ENCODE measurements at places on chromosomes 2 and 18. TPM values are rescaled to one million over a fixed set of nuclear protein-coding genes. Genes with fewer than 3 reads are reported as not detected.
A peak's percentile ranks its signal among the peaks of the same experiment; 100 is the strongest.

INHA gene
- 0.14 TPM for total RNA-seq

SERPINB5 gene
- not detected for total RNA-seq

GRCh38 chr2:1301056-1301455, 112.2 kb upstream of the TPO start:
- H3K4me3 ChIP-seq: no peak overlapping the region
- DNase-seq: no peak
- H3K27me3 ChIP-seq: no peaks in the 10 kb centered on the region
- H3K27ac ChIP-seq: no peak overlapping the region
- H3K36me3 ChIP-seq: no peaks in the 10 kb centered on the region

DNA sequence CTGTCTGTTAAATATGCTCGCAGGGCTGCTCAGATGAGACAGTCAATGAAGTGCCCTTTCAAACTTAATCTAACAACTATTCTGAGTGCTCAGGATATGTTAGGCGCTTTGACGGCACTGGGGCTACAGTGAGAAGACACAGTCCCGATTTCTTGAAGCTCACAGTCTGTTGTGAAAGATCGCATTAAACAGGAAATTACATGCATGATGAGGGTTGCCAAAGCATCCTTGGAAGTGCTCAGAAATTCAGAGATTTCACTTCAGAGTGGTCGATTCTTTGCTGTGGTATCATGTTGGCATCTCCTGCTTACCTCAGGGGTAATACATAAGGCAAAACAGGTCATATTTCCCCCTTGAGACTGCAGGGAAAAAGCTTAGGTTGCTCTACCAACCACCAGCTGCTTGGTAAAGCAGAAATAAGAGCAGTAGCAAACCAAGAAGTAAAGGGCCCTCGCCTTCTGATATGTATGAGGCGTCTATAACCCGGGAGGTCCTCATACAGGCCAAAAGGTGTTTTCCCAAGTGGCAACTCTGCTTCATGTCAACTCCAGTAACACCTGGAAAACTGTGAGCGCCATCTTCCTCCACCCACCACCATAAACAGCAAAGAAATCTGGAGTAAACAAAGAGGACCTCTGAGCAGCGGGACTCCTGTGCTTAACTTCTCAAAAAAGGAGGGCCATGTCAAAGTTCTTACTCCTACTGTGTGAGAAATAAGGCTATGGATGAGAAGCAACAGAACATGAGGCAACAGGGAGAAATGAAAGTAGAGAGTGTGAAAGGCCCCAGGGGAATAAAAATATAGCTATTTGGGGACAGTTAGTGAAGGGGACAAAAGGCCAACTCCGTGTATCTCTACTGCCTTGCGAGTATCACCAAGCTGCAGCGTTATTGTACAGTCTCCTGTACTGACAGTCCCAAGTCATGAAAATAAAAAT, 79.3 kb downstream of the CLHC1 start:
- no peaks in the 10 kb centered on the region for H3K4me1 ChIP-seq
- no peak for DNase-seq
- no peak overlapping the region for H3K27ac ChIP-seq
- no peaks in the 10 kb centered on the region for H3K36me3 ChIP-seq
- H3K27me3 ChIP-seq: no peaks in the 10 kb centered on the region
- no peak overlapping the region for H3K4me3 ChIP-seq

DNA sequence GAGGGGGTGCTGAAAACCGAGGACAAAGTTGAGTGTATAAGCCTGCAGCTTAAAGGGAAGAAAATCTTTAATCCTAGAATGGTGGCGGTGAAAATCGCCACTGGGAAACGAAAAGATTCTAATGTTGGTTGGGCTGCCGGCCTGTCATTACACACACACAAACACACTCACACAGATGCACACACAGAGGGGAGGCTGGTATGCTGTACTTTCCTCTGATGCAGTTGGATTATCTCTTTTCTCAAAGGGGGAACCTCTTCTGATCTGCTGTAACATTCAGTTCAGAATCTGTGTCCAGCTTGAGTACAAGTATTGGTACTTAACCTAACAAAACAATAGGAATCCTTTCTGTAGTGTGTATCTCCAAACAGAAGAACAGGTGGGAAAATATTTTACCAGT, 39.0 kb downstream of the ANXA4 start:
- peaks cover 17% of the 10 kb centered on the region for H3K4me1 ChIP-seq
- no peaks in the 10 kb centered on the region for H3K27me3 ChIP-seq

DNA sequence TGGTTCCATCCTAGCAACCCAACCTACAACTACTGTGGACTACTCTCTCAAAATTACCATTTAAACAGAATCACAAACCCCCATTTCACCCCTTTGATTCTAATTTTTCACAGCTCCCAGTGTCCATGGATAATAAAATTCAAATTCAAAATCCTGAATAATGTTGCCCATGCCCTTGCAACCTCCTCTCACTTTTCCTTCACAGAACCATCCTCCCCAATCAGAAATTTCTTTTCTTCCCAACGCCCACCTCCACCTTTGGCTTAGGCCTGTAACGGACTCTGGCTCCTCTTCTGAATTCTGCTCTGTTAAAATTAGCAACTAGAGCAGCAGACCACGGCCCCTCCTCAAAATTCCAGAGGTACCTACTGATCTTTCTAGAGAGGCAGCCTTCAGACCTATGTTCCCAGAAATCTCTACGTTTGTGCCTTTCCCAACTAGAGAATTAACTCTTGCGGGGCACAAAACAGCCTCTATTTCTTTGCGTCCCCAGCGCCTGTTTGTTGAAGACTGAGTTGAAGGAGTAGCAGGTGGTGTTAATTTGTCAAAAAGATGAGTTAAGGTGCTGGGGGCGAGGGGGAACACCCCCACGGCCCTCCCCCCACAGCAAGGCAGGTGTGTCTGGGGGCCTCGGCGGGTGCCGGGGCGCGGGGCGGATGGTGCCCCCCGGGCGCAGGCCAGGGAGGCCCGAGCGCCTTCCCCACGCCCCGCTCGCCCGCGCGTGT, 428 bp upstream of the MAP3K20 start:
- H3K4me3 ChIP-seq: no peak overlapping the region
- H3K27ac ChIP-seq: peak overlapping the region; percentile 88
- DNase-seq: no peak
- no peaks in the 10 kb centered on the region for H3K36me3 ChIP-seq
- H3K27me3 ChIP-seq: no peaks in the 10 kb centered on the region

DNA sequence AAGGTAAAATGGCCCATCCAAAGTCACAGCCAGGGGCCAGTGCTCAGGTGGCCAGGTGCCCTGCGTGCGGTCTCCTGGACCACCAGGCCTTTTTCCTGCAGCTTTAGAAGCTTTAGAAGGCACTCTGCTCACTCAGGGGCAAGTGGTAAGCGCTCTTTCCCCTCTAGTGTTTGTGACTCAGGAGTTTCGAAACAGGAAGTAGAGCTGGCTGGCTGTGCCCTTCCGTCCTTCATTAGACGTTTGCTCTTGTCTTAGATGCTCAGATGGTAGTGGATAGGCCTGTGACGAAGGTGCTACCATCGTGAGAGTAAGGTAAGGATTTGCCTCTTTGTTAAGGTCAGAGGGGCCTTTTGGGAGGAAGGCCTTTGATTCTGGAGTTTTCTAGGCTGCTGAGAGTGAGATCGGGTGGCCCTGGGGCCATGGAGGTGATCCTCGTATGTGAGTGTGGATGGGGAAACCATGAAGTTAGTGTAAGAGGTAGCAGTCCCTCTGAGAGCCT, at the start of gene CASP8:
CASP8 (plus strand) TSS at position 235 of the 499 bp plus-strand sequence. CDS start 5,951 bp downstream, outside the sequence.
- peak within 1 kb of the TSS; percentile 75 for H3K27ac ChIP-seq
- no peak for DNase-seq
- no peaks in the 10 kb centered on the region for H3K4me1 ChIP-seq
- H3K36me3 ChIP-seq: no peaks in the 10 kb centered on the region
- H3K27me3 ChIP-seq: no peaks in the 10 kb centered on the region

Measured in liver (tissue), 10 donors.